Karpas-422 (cell line): ENCODE measurements at places on chromosomes 1 and 21. TPM values are rescaled to one million over a fixed set of nuclear protein-coding genes. Genes with fewer than 3 reads are reported as not detected.

Gene EGLN1
- 48.3 and 59.0 TPM in 2 replicates for total RNA-seq

Gene FAF1
- 51.5 and 112 TPM in 2 replicates for total RNA-seq

Gene ADAMTSL4
- not detected in 2 replicates for total RNA-seq

DNA sequence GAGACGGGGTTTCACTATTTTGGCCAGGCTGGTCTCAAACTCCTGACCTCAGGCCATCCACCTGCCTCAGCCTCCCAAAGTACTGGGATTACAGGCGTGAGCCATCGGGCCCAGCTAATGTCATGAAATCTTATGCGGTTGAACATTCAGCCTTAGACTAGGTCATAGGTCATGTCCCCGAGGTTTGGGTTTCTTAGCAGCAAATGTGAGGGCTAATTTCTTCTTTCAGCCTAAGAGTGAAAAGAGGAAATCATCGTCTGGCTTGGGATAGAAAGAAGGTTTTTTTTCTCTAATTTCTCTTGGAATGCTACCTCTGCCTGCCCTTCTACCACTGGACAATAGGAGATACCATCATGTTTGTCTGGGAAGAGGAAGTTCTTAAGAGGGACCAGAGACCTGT, 18.0 kb upstream of the PIK3CD start:
- no peak overlapping the region for H3K27ac ChIP-seq
- no peak for DNase-seq
- peaks cover 18% of the 10 kb centered on the region for H3K4me1 ChIP-seq

DNA sequence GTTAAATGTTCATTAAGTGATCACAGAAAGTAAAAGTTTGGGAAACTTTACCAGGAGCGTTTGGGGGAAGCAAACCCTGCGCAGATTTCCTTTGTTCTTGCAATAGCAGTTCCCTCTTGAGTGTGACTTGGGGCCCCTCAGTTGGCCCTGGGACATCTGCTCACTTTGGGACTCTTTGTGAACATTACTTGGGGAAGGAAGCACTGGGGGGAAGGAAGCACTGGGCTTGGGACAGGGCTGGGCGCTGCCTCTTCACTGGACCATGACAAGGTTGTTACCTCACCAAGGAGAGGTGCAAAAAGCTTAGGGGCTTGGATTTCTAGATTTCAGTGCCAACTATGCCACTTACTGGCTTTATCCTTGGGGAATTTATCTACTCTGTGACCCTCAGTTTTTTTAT, 63.5 kb downstream of the ETS2 start:
- DNase-seq = no peak
- no peaks in the 10 kb centered on the region for H3K27me3 ChIP-seq
- H3K4me3 ChIP-seq = no peak overlapping the region
- H3K4me1 ChIP-seq = peaks cover 30% of the 10 kb centered on the region

- H3K27me3 ChIP-seq = no peaks in the 10 kb centered on the region
- H3K4me3 ChIP-seq = no peak overlapping the region
- no peak overlapping the region for H3K27ac ChIP-seq
- no peak for DNase-seq
- H3K4me1 ChIP-seq = peaks cover 41% of the 10 kb centered on the region
- no peaks in the 10 kb centered on the region for H3K36me3 ChIP-seq
These were observed 22.5 kb downstream of the CAMTA1 start for GRCh38 chr1:6807782-6808181.

DNA sequence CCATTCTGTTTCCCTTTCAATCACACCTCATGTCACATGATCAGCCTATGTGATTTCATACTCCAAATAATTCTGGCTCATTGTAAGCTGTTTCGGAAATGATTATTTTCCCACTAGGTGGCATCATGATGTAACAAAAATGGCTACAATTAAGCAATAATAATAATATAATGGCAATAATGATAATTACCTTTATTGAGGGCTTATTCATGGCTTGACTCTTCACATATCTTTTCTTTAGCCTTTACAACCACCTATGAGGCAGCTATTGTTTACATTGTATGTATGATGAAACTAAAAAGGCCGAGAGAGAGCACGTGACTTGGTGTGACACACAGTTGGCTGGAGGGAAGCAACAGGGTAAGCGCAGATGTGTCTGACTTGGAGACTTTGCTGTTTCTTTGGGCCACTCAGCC, 12.5 kb upstream of the KPRP start:
- H3K4me1 ChIP-seq = no peaks in the 10 kb centered on the region
- peak; percentile 59 for DNase-seq
- no peak overlapping the region for H3K4me3 ChIP-seq
- no peak overlapping the region for H3K27ac ChIP-seq
- H3K36me3 ChIP-seq = no peaks in the 10 kb centered on the region
- H3K27me3 ChIP-seq = no peaks in the 10 kb centered on the region

DNA sequence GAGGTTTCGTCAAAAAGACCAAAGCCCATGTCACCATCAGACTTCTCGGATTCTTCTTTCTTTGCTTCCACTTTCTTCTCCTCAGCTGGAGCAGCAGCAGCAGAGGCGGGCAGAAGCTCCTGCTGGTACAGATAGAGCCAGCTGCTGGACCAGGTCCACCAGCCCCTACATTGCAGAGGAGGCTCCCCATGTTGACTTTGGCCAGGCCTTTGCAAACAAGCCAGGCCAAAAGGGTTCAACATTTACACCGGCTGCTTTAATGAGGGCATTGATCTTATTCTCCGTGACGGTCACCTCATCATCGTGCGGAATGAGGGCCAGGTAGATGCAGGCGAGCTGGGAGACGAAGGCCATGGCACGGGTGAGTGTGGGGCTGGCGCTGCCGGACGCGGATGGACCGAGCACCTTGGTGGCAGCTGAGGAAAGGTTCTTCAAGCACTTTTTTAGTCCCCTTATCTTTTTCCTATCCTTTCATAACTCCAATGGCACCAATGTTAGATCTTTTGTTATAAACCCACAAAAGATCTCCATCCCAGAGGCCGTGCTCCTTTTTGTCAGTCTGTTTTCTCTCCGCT, 358.5 kb downstream of the RGS7 start:
- H3K4me3 ChIP-seq = no peak overlapping the region
- H3K36me3 ChIP-seq = no peaks in the 10 kb centered on the region
- H3K4me1 ChIP-seq = no peaks in the 10 kb centered on the region
- DNase-seq = no peak
- H3K27me3 ChIP-seq = no peaks in the 10 kb centered on the region
- no peak overlapping the region for H3K27ac ChIP-seq

GRCh38 chr1:151568626-151569088, 28.5 kb downstream of the TUFT1 start:
- peaks cover 6% of the 10 kb centered on the region for H3K4me1 ChIP-seq
- no peak overlapping the region for H3K27ac ChIP-seq
- no peak overlapping the region for H3K4me3 ChIP-seq
- H3K36me3 ChIP-seq = no peaks in the 10 kb centered on the region
- DNase-seq = no peak
